ENCODE measurements at places on chromosomes 7 and 10.

GRCh38 chr7:67813621-67814292 lies 817.1 kb downstream of the TYW1 start:
- DNase-seq = no peak

GRCh38 chr7:5872326-5872725 lies 8.3 kb upstream of the OCM start:
- DNase-seq = no peak

GRCh38 chr10:87878664-87879459 lies 15.4 kb downstream of the PTEN start:
- no peak for DNase-seq

GRCh38 chr10:65762311-65762710 lies 1163.5 kb upstream of the LRRTM3 start:
- DNase-seq = no peak

DNA sequence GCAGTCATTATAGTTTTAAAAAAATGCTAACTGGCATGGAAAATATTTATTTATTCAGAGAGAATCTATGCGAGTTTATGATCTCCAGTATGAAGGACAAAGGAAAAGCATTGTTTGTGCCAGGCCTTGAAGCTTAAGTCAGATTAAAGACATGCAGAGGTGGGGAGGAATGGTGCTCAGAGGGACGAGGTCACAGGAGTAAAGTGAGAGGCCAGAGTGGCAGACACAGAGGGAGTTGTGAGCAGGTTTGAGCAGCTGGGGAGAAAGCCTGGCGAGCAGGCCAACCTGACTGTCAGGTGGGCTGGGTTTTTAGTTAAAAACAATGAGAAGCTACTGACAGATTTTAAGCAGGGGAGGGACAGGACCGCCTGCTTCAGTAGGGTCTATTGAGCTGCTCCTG lies 6.8 kb upstream of the CCNY start:
- no peak for DNase-seq

DNA sequence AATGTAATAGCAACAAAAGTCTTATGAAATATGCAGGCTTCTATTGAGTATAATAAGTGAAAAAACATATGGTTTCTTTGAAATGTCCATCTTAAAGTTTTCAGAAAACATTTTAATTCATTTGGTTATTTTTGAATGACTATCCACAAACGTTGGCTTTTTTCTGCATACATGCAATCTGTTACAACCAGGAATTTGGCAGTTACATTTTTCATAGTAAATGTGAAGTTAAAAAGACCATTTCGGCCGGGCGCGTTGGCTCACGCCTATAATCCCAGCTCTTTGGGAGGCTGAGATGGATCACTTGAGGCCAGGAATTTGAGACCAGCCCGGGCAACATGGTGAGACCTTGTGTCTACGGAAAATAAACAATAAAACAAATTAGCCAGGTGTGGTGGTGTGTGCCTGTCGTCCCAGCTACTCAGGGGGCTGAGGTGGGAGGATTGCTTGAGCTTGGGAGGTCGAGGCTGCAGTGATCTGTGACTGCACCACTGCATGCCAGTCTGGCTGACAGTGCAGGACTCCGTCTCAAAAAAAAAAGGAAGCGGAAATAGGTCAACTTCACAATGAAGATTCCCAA lies 73.9 kb upstream of the NMT2 start:
- DNase-seq = no peak

GRCh38 chr10:32379318-32379949 lies 32.5 kb upstream of the EPC1 start:
- DNase-seq = no peak

DNA sequence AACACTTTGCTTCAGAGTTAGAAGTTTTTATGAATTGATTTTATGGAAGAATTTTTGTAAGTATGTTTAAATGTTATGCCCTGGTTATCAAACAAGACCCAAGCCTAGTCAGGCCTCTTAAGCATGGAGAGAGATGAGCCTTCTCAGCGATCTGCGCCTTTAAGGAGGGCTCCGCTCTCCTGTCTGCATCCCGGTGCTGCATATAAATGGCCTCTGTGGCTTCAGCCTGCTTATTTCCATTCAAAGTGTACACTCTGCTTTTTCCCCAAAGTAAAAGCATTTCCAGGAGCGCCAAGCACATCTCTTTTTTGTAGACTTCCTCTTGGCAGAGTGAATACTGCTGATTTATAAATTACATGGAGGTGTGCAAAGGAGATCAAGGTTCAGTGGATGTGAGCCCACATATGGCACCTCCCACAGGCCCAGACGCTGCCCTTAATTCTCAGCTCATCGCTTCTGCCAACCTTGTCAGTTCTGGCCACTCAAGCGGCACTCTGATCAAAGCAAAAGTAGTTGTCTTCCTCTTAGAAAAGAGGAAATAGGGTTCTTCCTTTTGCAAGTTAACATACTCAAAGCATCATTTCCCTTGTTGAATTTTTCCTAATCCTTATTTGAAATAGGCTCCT lies 70.0 kb upstream of the SFMBT2 start:
- no peak for DNase-seq

- DNase-seq = no peak
These were observed 5.5 kb downstream of the CPA5 start for GRCh38 chr7:130349911-130350782.

DNA sequence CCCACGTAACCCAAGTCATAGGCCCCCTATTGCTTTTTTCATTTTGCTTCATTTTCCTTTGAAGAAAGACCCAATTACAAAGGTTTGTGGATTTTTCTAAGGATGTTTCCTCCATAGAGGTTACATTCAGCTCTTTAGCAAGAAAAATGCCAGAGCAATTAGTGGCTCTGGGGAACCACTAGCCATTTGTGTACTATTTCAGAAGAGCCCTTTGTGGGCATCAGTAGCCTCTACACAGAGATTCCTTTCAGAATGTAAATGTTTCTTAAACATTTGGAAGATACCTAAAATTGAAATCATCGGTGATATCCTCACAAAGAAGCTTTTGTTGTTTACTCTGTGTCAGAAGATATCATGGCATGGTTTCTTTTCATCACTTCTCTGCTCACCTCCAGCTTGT lies 291.0 kb upstream of the KMT2E start:
- no peak for DNase-seq

DNA sequence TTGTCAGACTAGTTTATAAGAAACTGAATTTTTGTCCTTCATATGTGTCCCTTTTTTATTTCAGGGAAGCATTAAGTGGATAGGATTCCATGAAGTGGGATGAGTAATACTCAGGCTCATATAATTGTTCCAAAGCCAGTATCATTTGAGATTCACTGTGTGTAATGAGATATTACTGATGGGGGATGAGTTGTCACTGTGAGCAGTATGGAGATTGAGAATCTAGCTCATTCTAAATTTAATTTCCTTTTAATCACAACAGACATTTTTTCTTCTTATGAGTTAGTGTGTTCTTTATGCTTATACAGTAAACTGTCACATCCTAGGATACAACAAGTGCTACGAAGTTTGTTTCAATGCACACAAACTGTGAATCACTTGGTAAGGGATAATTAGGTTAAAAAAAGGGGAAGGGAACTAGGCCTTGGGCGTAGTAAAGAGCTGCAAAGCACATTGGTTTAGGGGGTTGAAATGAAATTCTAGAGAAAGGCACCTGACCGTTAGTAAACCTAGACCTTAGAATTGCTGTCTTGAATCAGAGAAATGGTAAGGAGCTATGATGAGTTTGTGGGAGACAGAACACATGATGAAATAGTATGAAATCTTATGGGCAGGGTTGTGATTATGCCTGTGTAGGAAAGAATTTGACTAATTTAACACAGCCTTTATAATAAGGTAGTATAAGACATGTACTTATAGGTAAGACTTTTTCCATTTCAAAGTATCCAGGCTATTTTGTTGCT lies 153.4 kb downstream of the MLLT10 start:
- DNase-seq = no peak

Measured in activated CD8-positive, alpha-beta memory T cell treated with anti-CD3 and anti-CD28 coated beads for 1 hour (primary cell).